ENCODE measurements at places on chromosomes 3 and 15.
A peak's percentile ranks its signal among the peaks of the same experiment; 100 is the strongest.

GRCh38 chr3:182789371-182789770 lies 3.9 kb upstream of the ATP11B start:
- no peak for DNase-seq

DNA sequence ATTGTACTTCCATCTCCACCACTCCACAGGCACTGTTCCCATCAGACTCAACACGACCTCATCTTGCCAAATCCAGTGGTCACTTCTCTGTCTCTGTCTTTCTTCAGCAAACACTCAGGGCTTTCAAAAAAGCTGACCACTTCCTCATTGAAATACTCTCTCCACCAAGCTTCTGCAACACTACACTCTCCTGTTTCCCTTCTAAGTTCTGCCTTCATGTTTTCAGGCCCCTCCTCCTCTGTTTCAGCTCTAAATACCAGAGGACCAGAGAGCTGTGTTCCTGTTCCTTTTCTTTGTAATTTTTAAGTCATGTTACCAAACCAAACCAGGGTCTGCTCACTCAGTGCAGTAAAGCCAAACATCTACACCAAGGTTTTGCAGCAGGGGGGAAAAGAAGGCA lies 33.8 kb upstream of the ACP3 start:
- no peak for DNase-seq

DNA sequence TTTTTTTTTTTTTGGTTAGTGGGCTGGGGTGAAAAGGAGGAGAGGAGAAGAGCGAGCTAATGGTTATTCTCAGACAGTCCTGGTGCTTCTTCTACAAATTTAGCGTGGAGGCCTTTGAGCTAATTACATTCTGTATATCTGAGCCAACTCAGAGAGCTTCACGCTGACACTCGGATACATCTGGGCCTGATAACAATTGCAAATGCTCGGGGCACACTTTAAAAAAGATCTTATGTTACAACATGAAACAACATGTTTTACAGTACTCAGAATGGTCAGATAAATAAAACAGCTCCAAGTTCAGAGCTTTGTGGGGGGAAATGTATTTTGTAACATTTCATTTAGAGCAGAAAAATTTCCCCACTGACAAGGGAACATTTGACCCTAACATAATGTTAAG lies 966.9 kb upstream of the NR2F2 start:
- DNase-seq = no peak

GRCh38 chr3:128245460-128245859 lies 92.2 kb downstream of the EEFSEC start:
- no peak for DNase-seq

DNA sequence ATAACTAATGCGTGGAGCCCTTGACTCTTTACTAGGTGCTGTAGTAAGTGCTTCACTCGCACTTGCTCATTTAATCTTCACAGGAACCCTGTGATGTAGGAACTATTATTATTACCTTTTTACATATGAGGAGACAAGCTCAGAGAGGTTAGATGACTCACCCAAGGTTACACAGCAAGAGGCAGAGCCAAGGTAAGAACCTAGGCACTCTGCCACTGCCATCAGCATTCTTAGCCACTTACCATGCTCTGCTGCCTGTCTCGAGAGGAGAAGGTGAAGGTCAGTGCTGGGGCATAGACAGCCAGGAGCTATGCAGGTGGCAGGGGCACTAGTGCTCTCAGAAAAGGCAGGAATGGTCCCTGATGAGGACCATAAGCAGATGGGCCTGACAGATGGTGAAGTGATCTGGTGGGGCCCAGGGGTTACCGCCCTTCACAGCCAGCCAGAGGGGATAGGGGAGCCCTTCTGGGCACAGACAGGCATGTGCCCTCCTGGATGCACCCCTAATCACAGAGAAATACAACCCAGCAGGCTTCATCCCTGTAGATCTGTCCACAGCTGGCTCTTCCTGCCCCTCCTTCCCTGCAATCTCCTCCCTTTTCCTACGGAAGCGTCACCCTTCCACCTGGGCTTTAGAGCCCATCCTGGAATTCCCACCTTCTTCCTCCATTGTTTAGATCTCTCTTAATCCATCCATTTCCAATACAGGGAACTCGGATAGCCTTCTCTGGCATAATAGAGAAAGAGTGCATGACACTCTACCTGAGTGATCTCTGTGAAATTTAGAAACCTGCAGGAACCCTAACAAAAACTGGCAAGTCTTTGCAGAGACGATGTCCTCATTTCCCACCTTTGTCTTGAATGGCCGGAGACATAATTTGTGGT lies 26.9 kb downstream of the ABTB1 start:
- no peak for DNase-seq

DNA sequence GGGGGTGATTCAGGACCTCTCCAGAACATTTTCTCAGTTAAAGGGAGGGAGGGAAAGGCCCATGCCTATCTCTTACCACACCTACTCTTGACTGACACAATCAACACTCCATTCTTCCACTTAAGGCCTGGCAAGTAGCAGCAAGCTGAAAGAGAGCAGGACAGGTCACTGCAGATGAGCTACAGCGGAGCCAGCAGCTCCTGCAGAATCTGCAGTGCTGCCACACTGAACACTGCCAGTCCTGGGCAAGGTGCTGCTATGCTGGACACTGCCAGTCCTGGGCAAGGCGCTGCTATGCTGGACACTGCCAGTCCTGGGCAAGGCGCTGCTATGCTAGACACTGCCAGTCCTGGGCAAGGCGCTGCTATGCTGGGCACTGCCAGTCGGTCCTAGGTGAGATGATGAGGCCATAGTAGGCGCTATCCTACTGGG lies 143.7 kb downstream of the MYLK start:
- DNase-seq = no peak

- DNase-seq = no peak
Measured at GRCh38 chr3:33004961-33005360, 53.5 kb downstream of the CCR4 start.

DNA sequence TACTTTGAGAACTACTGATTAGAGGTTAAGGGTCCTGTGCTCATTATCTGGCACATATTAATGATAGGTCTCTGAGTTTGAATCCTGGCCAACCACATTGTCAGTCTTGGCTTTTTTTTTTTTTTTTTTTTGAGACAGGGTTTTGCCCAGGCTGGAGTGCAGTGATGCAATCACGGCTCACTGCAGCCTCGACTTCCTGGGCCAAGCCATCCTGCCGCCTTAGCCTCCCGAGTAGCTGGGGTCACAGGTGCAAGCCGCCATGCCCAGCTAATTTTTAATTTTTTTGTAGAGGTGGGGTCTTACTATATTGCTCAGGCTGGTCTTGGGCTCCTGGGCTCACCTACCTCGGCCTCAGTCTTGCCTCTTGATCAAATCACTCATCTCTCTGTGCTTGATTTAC lies 547 bp upstream of the PCCB start:
- DNase-seq = no peak

DNA sequence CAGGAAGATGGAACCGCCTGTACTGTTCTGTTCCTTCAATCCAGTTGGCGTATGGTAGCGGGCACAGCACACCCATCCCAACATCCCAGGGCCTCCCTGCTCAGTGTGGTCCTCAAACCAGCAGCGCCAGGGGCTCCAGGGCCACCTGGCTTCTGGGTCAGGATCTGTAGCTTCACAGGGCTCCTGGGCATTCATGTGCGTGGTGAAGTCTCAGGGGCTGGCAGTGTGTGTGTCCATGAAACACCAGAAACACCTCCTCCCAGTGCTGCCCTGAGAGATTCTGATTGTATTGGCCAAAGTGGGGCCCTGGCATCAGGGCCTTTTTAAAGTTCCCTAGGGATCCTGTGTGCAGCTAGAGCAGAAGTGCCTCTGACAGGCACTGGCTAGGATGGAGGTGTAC lies 42.1 kb downstream of the ABTB1 start:
- no peak for DNase-seq

DNA sequence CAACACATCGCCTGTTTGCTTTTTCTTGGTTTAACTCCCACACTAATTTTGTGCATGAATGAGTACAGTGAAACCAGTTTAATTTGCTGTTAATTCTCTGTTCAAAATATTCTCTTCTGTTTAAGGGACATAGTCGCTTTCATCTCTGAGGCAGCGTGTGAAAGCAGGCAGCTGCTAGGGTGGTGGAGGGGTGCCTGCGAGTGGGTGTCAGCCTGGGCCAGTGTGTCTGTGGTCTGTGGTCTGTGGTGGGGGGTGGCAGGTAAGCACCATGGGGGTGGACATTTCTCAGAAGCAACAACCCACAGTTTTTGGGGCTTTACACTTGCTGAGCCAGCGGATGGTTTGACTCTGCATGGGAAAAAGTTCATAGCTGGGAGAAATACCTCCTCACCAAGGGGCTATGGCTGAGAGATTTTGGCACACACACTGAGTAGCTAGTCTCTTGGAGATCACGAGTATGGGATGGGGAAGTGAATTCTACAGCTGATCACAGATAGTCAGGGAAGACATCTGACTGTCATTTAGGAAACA lies 109.2 kb downstream of the EPHB1 start:
- DNase-seq = no peak

DNA sequence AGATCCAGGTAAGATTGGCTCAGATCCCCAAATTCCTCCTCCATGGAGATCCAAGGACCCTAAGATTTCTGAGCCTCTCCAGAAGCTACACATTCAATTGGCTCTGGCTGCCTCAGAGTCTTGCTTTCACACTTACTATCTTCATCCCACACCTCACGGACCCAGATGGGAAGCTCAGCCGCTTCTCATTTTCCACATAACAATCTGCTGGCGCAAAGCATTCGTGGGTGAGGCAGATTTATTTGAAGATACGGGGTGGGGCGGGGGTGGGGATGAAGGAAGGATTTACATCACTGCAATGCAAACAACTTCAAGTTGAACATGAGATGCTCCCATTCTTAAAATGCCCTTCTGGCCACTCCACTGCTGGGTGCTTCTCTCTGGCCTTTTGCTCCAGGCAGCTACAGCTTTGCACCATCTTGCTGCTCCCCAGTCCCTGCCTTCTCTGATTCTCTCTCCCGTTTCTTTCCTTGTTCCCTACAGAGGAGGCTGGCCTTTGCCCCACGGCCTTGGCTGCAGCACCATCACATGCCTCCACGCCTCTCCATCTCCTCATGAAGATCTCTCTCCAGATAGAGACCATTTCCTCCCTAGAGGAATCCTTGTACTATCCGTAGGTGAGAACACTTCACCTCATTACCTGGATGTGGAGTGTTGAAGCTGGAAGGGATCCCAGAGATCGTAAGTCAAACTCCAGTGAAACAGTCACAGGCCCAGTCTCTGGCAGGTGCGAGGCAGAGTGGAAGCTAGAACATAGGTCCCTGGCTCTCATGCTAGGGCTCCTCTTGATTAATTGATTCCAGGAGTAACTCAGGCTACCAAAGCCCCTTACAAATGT lies 175.9 kb downstream of the RPLP1 start:
- peak; percentile 7 for DNase-seq

DNA sequence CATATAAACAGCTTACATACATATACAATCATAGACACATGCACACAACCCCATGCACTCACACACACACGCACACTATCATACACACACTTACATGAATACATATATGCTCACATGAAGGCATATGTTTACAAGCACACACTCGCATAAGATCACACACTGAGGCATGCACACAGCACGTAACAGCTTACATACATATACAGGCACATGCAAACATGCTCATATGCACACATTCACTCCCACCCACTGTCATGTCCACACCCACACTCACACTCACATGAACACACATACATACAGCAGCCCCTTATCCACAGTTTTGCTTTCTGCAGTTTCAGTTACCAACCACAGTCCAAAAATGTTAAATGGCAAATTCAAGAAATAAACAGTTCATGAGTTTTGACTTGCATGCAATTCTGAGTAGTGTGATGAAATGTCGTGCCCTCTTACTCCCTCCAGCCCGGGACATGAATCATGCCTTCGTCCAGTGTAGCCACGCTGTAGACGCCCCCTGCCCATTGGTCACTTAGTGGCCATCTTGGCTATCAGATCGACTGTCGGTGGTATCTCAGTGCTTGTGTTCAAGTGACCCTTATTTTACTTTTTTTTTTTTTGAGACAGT lies 27.8 kb downstream of the MEGF11 start:
- DNase-seq = no peak

DNA sequence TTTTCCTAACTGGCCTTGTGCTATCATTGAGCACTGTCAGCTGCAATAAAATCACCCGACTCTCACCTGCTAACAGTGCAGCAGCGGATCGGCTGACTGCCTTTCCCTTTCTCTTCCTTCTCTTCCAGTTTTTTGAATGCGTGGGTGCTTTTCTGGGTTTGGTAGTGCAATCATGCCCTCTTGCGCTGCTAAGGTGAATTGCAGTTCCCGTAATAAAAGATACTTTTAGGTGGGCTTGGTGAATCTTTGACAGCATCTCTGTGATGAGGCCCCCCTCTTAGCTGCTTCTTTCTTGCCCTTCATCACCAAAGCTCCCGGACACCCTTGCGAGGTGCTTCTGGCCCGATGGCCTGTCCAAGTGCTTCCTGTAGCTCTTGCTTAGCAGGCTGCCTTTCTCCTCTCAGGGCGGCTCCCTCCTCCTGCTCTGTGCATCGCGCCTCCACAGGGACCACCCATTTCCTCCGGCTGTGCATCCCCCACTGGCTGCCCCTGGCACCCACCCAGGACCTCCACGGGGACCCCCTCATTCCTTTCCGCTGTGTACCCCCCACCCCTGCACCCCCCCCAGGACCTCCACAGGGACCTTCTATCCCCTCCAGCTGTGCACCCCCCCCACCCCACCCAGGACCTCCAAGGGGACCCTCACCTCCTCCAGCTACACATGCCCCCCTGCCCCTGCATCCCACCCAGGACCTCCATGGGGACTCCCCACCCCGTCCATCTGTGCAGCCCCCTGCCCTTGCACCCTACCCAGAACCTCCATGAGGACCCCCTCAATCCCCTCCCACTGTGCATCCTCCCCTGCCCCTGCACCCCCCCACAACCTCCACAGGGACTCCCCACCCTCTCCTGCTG lies 50.8 kb upstream of the RPL32 start:
- peak; percentile 1 for DNase-seq

DNA sequence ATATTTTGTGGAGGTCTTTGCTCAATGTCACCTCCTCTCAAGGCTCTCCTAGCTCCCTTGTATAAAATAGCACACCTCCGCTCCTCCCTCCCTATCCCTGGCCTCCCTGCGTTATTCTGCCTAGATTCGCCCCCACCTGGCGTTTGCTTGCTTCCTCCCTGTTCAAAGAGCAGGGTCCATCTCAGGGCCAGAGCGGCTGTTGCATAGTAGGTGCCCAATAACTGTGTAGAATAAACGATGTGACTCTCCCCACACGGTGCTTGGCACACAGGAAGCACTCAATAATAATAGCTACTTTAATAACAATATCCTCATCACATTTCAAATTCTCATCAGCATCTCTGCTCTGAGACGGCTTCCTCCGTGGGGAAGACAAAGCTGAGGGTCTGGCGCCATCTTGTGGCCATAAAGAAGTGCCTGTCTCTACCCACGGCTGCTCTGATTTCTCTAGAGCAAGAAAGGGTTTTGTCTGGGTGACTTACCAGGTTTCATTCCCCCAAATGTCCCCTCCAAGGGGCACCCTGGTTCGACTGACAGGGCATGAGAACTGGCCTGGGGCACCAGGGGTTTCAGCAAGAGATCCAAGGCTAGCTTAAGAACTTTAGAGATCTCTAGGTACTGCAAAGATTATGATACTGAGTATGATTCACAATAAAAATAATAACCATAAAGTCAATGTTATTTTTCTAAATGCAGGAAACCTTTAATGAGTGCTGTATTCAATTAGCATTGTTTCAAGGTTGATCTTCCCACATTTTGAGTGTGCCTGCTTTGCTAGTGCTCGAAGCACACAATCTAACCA lies 16.1 kb downstream of the CD276 start:
- DNase-seq = peak; percentile 24

- DNase-seq = no peak
Measured at GRCh38 chr3:50195501-50196252, 4.3 kb downstream of the GNAT1 start.

GRCh38 chr15:101545548-101546505 lies 56.3 kb upstream of the PCSK6 start:
- no peak for DNase-seq

GRCh38 chr3:129440618-129441190 lies 680 bp downstream of the IFT122 start:
- no peak for DNase-seq

Measured in DMS153 (cell line).